T-helper 9 cell (primary cell): ENCODE measurements at places on chromosomes 3 and 15.

GRCh38 chr3:16103472-16103871, 71.0 kb upstream of the GALNT15 start:
- no peak for DNase-seq

DNA sequence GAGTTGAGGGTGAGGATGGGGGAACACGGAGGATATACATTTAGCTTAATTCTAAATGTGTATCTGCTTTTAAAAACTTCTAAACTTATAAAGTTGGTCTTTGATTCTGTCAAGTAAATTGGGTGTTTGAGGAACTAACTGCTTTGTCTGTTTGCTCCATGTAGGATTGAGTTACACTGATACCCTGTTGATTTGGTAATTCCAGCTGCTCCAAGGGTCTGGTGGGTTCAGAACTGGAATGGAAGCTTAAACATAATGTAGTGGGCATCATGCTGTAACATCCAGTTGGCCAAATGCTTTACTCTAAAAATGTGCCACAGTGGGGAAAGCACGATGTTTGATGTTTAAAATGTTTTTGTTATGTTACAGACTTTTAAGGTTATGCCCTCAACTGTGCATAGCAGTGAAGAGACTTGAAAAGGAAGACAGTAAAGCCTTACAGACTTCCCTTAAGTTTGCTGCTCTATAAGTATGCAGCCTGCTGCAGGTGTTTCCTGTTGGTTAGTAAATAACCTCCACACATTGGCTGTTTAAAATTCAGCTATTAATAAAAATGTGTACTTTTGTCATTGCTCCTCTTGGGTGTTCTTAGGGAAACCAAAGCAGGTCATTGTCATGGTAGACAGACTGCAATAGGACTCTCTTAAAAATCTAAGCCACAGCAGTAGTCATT, 5.9 kb upstream of the EDEM1 start:
- no peak for DNase-seq

GRCh38 chr15:50506121-50506520, 40.3 kb downstream of the USP50 start:
- DNase-seq, result no peak

DNA sequence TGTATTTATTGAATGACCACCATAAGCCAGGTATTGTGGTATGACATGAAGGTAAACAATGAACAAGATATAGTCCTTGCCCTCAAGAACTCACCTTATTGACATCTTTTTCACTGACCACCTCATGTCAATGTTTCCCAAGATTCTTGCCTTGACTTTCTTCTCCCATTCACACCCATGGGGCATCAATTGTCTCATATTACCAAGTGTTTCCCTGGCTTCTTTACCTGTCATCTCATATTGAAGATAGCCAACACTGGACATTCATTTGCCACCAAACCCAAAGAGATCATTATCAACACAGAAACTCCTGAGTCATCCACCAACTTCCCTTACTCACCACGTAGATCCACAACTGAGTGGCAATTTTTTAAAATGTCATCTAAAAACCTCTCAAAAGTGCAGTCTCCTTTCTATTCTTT, 2.2 kb downstream of the EFHB start:
- DNase-seq, result no peak

- DNase-seq, result no peak
Observed at GRCh38 chr3:24707936-24708335, 213.3 kb upstream of the THRB start.

- DNase-seq, result no peak
Observed at GRCh38 chr3:41024031-41024836, 175.1 kb upstream of the CTNNB1 start.

- no peak for DNase-seq
Observed at GRCh38 chr3:139457066-139457465, 19.2 kb downstream of the RBP2 start.
